Renal cortex interstitium (tissue), 15 donors: ENCODE measurements at places on chromosomes 16 and 17. TPM values are rescaled to one million over a fixed set of nuclear protein-coding genes. Genes with fewer than 3 reads are reported as not detected.

DNA sequence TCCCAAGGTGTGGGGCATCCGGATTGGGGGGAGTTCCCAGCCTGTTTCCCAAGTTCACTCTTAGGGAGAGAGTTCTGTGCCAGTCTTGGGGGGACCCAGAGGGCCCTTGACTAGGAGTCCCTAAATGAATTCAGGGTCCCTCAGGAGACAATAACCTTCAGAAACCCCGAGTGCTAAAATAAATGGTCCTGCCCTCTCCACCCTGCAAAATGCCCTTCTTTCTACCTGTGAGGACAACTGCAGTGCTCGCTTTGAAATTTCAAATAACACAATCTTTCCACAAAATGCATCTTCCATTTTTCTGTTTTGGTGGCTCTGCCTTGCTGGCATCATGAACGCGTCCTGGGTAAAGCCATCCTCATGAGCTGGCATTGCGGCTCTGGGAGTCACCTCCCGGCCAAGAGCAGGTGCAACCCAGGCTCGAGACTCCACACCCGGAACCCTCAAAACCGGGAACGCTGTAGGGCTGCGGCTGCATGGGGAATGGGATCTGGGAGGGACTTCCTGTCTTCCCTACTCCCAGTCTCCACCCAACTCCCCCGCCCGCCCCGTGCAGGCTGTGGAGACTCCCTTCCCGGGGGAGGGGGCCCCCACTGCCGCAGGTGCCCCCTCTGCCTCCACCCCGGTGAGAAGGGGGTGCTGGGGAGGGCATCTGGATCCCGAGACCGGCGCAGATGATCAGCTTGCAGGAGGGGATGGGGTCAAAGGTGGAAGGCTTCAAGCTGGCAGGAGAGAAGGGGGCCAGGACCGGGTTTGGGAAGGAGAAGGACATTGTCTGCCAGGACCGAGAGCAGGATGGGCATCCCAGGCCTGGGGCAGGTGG lies at the start of gene ZNF205:
TSS of gene ZNF205 (plus strand) at position 529 of the 823 bp plus-strand sequence. CDS start 845 bp downstream, outside the sequence.
- DNase-seq = no peak

DNA sequence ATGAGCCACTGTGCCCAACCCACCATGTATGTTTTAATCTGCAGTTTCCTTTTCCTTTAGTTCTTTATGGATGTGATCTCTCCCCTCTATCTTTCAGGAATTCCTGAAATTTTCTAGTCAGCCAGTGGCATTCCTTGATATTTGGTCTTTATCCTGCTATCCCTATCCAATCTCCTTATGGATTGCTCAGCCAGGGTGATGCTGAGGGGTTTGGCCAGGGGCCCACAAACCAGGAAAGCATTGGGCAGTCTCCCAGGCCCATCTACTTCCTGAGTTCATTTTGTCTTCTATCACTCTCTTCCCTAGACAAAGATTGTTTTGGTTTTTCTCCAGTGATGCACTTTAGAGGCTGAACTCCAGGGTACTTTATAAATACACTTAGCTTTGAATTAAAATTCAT lies 115.9 kb downstream of the KATNIP start:
- DNase-seq = no peak

GRCh38 chr17:61942085-61942484 lies 14.3 kb upstream of the INTS2 start:
- DNase-seq = no peak

The SPNS2 gene
- 40.9 TPM for polyA plus RNA-seq

- DNase-seq = peak; percentile 32
Observed at GRCh38 chr17:37527249-37527851, 37.7 kb downstream of the DUSP14 start.

The TSPOAP1 gene
- 46.5 TPM for polyA plus RNA-seq

- DNase-seq = no peak
Observed at GRCh38 chr17:49592263-49592662, 16.6 kb downstream of the NXPH3 start.

- no peak for DNase-seq
Observed at GRCh38 chr16:11004351-11004750, 60.0 kb downstream of the CLEC16A start.

The PRKCB gene
- polyA plus RNA-seq = 4.2 TPM

DNA sequence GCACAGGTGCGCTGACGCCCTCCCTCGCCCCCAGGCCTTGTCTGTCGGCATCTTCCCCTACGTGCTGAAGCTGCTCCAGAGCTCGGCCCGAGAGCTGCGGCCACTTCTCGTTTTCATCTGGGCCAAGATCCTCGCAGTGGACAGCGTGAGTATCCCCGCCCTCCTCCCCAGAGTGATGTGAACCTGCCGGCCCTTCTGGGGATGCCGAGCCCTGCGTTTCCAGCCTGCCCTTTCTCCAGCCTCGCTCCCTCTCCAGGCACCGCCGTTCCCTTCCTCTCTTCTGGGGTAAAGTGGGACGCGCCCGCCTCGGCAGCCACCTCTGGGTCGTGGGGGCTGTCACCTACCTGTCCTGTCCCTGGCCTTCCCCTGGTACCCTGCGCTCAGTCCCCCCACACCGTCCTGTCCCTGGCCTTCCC lies 133.9 kb upstream of the CHMP6 start:
- DNase-seq = no peak

DNA sequence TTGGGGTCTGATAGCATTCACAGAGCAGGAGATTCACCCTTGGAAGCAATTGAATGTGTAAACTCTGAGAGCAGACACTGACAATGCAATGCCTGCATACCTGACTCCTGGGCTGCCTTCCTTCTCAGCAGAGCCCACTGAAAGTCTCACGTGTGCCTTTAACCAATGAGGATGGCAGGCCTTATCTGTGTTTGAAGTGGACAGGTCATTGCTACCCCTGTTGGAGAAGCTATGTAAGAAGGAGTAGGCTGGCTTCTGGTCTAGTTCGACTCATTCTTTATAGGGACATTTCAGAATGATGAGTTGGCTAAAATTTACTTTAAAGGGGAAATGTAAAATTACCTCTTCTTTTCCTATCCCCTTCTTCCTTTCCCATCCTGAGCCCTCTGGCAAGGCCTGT lies 446.3 kb downstream of the SLC39A11 start:
- DNase-seq = no peak

DNA sequence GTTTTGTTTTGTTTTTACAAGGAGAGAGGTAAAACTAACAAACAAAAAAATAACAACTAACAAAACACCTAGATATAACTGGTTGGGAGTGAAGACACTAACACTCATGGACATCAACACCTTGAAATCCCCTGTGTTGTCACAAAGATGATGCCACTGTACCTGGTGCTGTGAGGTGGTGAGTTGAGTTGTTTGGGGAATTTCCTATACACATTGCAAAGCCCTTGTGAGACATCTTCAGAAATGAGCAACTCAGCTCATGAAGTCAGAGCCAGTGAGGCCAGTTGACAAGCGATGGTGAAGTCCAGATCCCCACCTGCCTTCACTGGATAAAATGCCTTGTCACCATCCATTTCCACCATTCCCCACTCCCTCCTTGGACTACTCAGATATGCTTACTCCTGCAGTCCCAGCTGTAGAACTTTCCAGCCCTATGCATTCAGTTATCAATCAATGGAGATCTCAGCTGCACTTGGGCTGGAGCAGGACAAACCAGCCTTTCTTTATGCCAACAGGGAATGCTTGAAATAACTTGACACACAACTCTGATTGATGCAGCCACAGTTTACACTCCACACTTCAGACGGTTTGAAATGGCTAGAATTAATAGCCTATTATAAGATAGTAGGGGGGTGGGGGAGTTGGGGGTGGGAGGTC lies 22.2 kb downstream of the ANKFN1 start:
- no peak for DNase-seq

- DNase-seq = no peak
Observed at GRCh38 chr17:82630212-82630611, 18.0 kb downstream of the WDR45B start.

The BRICD5 gene
- polyA plus RNA-seq = 4.5 TPM

- no peak for DNase-seq
Observed at GRCh38 chr16:11079652-11080187, 135.4 kb downstream of the CLEC16A start.

DNA sequence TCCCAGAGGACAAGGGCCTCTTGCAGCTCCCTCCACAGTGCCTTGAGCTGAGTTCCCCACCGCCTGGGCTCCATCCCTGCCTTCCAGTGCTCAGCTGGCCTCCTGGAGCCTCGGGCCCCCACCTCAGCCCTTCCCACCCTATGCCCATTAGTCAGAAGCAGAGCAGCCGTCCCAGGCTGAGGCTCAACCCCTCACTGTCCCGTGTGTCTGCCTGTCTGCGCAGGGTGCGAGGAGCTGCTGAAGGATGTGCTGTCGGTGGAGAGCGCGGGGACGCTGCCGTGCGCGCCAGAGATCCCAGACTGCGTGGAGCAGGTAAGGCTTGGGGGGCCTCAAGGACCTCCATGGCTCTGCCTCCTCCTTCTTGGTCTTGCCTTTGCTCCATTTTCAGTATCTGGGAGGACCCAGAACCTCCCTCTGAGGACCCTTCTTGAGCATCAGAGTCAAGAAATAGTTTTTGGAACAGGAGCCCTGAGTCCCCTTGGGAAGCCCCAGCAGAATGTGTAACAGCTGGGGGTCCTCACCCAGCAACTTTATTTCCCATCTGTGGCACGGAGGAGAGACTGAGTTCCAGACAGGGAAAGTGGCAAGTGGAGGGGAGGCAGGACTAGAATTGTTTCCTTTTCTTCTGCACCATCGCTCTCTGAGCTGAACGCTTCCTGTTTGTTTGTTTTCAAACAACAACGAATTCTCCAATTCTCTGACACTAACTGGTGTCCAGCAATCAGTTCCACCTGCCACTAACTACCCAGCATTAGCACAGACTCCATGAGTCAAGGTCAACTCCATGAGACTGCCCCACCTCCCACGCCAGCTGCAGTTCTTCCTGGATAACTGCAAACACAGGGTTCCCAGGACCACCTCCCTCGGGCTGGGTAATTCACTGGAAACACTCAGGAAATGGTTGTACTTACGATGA lies 42.6 kb downstream of the RAB11FIP4 start:
- DNase-seq = no peak

GRCh38 chr17:57902800-57903759 lies 52.1 kb downstream of the CUEDC1 start:
- no peak for DNase-seq

GRCh38 chr17:64318068-64318467 lies 55.0 kb upstream of the TEX2 start:
- no peak for DNase-seq

- DNase-seq = no peak
Observed at GRCh38 chr17:66398059-66398458, 95.6 kb downstream of the PRKCA start.

DNA sequence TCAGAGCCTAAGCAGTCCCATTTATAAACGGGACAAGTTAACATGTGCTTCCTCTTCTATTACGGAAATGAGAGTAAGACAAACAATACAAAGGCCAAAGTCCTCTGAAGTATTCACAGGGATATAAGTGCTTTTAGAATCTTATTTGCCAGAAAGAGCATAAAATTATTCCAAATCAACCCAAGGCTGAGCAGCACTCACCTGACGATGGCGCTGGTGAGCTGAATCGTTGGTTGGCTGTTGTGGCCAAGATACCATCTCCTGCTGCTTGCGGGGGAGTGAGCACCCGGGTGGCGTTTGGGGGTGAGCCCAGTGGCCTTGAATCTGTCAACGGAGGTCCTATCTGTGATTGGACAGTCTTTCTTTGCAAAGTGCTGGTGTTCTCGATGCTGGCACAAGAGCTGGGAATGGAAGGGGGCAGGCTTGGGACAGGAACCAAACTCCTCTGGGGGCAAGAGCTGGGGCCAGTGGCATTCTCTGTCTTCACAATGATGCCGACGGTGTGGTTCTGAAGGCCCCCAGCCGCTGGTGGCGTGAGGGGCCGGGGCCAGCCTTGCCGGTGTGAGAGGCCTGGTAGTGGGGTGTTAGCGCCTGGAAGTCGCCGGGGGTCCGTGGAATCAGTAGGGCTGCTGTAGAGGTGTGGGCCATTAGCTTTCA lies 9.5 kb upstream of the DHRS13 start:
- no peak for DNase-seq

DNA sequence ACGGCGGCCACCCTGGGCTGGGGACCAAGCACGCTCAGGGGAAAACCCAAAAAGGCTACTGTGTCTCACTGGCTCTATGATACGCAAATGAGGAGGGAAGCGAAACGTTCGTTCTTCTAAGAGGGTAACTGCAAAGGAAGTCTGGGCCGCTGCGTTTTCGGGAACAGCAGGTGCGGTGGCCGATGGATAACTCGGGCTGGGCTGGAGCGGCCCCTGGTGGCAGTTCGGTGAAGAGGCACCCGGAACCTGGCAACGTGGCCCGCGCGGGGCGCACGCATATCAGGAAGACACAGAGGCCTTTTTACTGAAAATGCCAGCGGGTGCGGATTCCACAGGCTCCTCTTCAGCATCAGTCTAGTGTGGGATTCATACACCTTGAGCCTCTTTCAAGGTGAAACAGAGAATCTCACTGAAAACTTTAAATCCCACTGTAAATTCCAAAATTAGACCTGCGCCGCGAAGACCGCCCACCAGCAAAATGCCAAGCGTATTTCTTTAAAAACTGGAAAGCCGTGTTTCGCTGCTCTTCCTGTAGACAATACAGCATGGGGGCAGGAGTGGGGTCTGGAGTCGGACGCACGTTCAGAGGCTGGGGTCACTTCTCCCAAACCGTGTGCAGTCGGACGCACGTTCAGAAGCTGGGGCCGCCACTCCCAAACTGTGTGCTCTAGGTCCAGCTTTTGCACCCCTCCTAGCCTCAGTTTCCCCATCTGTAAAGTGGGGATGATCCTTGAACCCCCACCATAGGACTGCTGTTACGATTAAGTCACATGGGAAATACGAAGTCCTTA lies 44.4 kb upstream of the METTL9 start:
- peak; percentile 35 for DNase-seq

DNA sequence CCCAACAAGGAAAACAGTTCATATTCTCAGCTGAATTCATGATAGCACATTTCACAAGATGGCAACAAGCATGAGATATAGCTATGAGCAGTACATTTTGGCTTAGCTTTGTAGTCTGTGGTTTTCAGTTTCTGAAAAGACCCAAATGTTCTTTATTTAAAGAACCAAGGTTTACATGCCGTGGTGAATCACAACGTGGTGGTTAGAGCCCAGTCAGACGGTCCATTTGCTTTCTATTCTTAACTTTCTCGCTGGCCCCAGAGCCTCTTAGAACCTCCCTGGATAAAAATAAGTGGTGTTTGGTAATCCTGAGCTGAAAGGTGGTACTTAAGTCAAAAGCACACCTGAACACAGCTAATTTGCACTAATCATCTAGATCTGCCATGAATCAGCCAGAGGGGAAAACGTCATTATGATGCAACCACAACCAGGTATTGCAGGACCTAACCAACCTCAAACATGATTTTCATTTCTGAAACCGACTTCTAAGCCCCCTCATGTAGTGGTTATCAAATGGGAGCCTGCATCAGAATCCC lies 18.6 kb upstream of the HAPSTR1 start:
- no peak for DNase-seq

- DNase-seq = no peak
Observed at GRCh38 chr16:77111056-77111565, 79.9 kb upstream of the MON1B start.

DNA sequence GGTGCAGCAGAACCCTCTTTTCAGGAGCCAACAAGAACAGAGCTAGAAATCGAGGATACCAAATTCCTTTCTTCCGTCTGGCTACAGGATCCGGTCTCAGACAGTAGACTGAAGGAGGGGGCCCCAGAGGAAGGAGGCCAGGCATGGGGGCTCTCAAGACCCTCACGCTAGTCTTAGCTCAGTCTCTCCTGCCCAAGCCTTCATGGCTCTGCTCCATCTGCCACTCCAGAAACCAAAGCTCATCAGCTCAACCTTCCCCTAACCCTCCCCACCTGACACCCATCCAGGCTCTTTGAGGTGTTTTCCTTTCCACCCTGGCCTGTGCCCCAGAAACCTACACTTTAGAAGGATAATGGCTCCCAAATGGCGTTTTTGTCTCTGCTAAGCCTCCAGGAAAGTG lies 6.2 kb upstream of the TMEM92 start:
- DNase-seq = no peak

GRCh38 chr16:2737895-2738418 lies 14.5 kb upstream of the SRRM2 start:
- DNase-seq = no peak

The KRT36 gene
- not detected for polyA plus RNA-seq
